Common myeloid progenitor, CD34-positive (primary cell): ENCODE measurements at places on chromosomes 7 and 10.
A peak's percentile ranks its signal among the peaks of the same experiment; 100 is the strongest.

GRCh38 chr10:119518176-119518575, 24.3 kb downstream of the RGS10 start:
- no peak overlapping the region for H3K27ac ChIP-seq
- peaks cover 5% of the 10 kb centered on the region for H3K4me1 ChIP-seq
- DNase-seq, result no peak
- peak overlapping the region; percentile 27 for H3K4me3 ChIP-seq
- no peaks in the 10 kb centered on the region for H3K27me3 ChIP-seq

- H3K4me3 ChIP-seq, result no peak overlapping the region
- no peaks in the 10 kb centered on the region for H3K27me3 ChIP-seq
- no peaks in the 10 kb centered on the region for H3K36me3 ChIP-seq
- no peak overlapping the region for H3K27ac ChIP-seq
- H3K4me1 ChIP-seq, result peaks cover 19% of the 10 kb centered on the region
- DNase-seq, result no peak
Measured at GRCh38 chr10:78963074-78964034, 105.4 kb upstream of the ZMIZ1 start.

DNA sequence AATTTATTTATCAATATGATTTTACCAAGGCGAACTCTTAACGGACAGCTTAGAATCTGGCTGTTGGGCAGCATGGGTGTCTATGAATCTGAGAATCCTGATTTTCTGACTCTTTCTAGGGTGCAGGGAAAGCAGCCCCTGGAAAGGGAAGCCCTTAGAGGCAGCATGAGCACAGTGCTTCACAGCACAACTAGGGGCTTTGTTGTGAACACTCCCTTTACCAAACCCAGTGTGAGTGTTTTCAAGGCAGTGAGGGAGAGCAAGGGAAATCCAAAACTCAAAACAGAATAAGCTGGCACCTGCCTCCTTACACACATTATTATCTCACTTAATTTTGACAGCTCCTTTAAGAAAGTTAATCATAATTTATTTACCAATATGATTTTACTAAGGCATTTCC, 116.3 kb upstream of the CSTF2T start:
- no peak overlapping the region for H3K27ac ChIP-seq
- H3K36me3 ChIP-seq, result no peaks in the 10 kb centered on the region
- H3K27me3 ChIP-seq, result no peaks in the 10 kb centered on the region

GRCh38 chr7:1794888-1795542, 124.9 kb downstream of the ELFN1 start:
- no peaks in the 10 kb centered on the region for H3K4me1 ChIP-seq
- no peak for DNase-seq
- no peaks in the 10 kb centered on the region for H3K36me3 ChIP-seq
- no peak overlapping the region for H3K27ac ChIP-seq
- H3K4me3 ChIP-seq, result no peak overlapping the region
- H3K27me3 ChIP-seq, result no peaks in the 10 kb centered on the region

GRCh38 chr7:8629504-8629903, 196.1 kb downstream of the NXPH1 start:
- no peaks in the 10 kb centered on the region for H3K4me1 ChIP-seq
- no peak overlapping the region for H3K27ac ChIP-seq
- no peaks in the 10 kb centered on the region for H3K36me3 ChIP-seq
- no peaks in the 10 kb centered on the region for H3K27me3 ChIP-seq
